Activated CD4-positive, alpha-beta T cell treated with anti-CD3 and anti-CD28 coated beads, Interleukin-2, amount 10 ng/mL, durations not matched to agents 7 days and 5 days (primary cell): ENCODE measurements at places on chromosomes 6 and 20. TPM values are rescaled to one million over a fixed set of nuclear protein-coding genes. Genes with fewer than 3 reads are reported as not detected.

DNA sequence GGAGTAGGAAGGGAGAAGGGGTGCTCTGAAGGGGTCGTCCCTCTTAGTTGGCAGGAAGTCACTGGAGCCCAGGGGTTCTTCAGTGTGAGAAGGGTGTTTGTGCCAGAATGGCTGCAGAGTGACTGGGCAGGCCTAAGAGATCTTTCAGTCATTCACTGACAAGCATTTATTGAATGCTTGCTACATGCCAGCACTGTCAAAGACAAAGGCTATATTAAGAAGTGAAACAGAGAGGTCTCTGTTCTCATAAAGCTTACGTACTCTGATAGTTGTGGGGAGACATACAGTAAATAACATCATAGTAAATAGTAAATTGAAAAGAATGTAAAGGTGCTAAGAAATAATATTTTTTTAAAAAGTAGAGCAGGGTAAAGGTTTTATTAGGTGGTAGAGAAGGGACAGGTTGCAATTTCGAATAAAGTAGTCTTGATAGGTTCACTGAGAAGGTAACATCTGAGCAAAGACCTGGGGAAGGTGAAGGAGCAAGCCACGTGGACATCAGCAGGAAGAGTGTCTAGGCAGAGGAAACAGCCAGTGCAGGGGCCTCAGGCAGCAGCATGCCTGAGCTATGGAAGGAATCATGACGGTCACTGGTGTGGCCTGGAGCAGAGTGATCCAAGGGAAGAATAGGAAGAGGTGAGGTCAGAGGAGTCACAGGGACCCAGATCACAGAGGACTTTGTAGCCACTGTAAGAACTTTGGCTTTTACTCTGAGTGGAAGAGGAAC lies 36.3 kb upstream of the RNF8 start:
- no peak overlapping the region for H3K27ac ChIP-seq
- peaks cover 26% of the 10 kb centered on the region for H3K36me3 ChIP-seq
- peaks cover 8% of the 10 kb centered on the region for H3K4me1 ChIP-seq
- no peaks in the 10 kb centered on the region for H3K27me3 ChIP-seq
- no peak for DNase-seq

DNA sequence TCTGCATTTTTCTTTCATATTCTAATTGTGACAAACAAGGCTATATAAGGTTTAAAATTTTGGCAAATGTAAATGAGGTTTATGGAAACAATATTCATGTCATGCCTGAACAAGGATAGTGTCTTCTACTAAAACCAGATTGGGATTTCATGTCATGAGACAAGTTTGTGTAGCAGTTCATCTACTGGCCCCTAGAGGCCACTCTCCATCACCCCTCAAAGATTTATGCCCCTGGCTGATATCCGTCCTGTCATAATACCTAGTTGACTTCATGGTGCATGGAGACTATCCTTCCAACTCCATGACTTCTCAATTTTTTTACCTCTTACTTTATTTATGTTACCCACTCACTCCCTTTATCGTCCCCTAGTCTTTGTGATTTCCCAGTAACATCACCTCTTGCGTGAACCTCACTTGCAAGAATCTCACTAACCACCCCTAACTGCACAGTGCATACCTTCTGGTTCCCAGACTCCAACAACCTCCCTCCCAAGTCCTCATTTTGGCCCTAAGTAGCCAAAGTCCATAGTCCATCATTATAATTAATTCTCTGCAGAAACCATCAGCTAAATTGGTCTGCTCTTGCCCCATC lies 179.8 kb downstream of the TASP1 start:
- no peak overlapping the region for H3K27ac ChIP-seq
- peak; percentile 16 for DNase-seq
- no peaks in the 10 kb centered on the region for H3K27me3 ChIP-seq
- H3K4me3 ChIP-seq, result no peak overlapping the region
- no peaks in the 10 kb centered on the region for H3K4me1 ChIP-seq

- no peaks in the 10 kb centered on the region for H3K4me1 ChIP-seq
- H3K36me3 ChIP-seq, result no peaks in the 10 kb centered on the region
- DNase-seq, result no peak
- H3K27ac ChIP-seq, result no peak overlapping the region
Measured at GRCh38 chr6:3797231-3798054, 45.9 kb upstream of the PXDC1 start.

DNA sequence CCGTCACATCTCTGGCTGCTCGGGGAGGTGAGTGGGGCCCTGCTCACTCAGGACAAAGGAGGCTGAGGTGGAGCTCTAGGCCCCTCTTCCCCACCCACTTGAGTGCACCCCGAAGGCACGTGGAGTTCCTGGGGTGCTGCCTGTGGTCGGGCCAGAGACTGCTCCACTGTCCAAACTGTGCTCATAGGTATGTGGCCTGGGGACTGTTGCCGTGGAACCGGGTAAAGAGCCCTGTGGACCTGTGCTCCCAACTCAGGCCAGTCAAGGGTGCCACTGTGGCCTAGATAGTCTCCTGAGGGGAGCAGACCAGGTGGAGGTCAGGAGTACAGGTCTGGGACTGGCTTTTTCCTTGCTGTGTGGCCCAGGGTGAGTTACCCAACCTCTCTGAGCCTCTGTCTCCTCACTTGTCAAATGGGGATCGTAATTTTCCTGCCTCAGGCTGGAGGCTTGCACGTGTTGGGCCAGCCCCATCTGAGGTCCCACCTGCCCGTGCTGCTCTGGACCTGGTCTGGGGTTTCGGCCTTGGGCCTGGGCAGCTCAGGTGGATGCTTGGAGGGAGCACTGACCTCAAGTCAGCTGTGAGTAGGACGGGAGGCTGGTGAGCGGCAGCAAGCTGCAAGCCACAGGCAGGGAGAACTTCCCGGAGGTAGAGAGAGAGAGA lies 12.4 kb upstream of the NPBWR2 start:
- peak overlapping the region; percentile 76 for H3K27ac ChIP-seq
- DNase-seq, result no peak
- peaks cover 9% of the 10 kb centered on the region for H3K4me1 ChIP-seq

GRCh38 chr6:36913082-36913481 lies 27.3 kb downstream of the C6orf89 start:
- H3K4me3 ChIP-seq, result peak overlapping the region; percentile 71
- H3K27ac ChIP-seq, result peak overlapping the region; percentile 90
- peaks cover 61% of the 10 kb centered on the region for H3K4me1 ChIP-seq
- no peaks in the 10 kb centered on the region for H3K27me3 ChIP-seq
- DNase-seq, result no peak
- peaks cover 51% of the 10 kb centered on the region for H3K36me3 ChIP-seq

DNA sequence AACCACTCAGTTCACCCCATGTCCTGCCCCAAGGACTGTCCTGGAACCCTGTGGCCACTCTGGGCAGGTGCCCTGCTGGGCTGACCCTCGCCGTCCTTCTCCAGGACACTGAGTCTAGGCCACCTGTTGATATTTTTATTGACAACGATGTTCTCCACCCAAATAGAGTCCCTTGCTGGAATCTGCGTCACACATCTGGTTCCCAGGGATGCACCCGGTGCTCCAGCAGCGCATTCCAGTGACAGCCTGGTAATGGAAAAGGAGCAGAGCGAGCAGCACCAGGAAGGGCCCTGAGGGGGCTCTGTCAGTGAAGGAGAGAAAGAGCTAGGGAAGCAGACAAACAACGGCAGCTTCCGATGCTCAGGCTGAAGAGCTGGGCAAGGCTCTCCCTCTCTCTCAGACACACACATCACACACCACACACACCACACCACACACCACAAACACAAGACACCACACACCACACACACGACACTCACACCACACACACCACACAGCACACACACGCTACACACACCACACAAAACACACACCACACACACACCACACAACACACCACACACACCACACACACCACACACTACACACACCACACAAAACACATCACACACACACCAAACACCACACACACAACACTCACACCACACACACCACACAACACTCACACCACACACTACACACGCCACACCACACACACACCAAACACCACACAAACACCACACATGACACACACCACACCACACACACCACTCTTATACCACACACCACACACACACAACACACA lies 117.9 kb upstream of the THBS2 start:
- H3K27me3 ChIP-seq, result no peaks in the 10 kb centered on the region
- no peak overlapping the region for H3K27ac ChIP-seq
- H3K4me1 ChIP-seq, result no peaks in the 10 kb centered on the region

DNA sequence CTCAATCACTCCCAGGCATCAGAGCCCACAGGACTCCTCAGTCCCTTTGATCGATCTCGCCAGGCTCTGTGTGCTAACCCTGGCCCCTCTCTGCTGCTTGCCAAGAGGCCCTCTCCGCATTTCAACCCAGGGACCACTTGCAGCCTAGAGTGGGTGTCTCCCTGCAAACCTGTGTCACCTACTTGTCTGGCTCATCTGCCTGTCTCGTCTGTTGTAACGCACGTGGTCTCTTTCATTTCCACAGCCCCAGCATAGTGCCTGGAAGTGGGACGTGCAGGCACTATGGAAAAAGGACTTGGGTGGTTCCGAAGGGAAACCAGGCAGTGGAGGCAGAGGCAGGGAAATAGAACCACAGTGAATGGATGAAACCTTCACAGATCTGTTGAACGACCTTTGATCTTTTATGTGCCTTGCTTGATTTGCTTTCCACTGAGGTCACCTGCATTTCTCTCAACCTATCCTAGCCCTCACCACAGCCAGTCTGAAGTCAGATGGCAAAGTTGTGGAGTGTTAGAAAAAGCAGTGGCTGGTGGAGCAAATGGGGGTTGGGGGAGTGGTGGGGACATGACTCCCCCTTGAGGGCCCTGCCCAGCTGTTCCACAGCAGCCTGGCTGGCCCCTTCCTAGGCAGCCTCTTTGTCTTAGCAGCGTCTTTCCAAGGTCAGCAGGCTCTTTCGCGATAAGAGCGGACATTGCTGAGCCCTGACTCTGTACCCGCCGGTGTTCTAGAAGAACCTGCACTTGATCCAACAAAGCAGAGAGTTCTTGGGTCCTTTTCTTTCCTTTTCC lies 55.8 kb upstream of the TAGAP start:
- no peaks in the 10 kb centered on the region for H3K27me3 ChIP-seq
- no peak for DNase-seq
- H3K4me3 ChIP-seq, result no peak overlapping the region
- H3K36me3 ChIP-seq, result no peaks in the 10 kb centered on the region
- peak overlapping the region; percentile 20 for H3K27ac ChIP-seq

- peak; percentile 55 for DNase-seq
- H3K27ac ChIP-seq, result no peak overlapping the region
- peaks cover 37% of the 10 kb centered on the region for H3K27me3 ChIP-seq
- H3K4me3 ChIP-seq, result no peak overlapping the region
Measured at GRCh38 chr6:3748208-3749066, 3.1 kb downstream of the PXDC1 start.

- H3K36me3 ChIP-seq, result no peaks in the 10 kb centered on the region
- H3K27me3 ChIP-seq, result no peaks in the 10 kb centered on the region
- H3K4me3 ChIP-seq, result no peak overlapping the region
- H3K4me1 ChIP-seq, result no peaks in the 10 kb centered on the region
- no peak for DNase-seq
Measured at GRCh38 chr6:89489078-89489477, 56.1 kb downstream of the ANKRD6 start.

GRCh38 chr20:3129094-3129493 lies 30.6 kb downstream of the FASTKD5 start:
- no peak overlapping the region for H3K27ac ChIP-seq
- H3K36me3 ChIP-seq, result peaks cover 19% of the 10 kb centered on the region
- no peak overlapping the region for H3K4me3 ChIP-seq
- H3K4me1 ChIP-seq, result peaks cover 2% of the 10 kb centered on the region
- H3K27me3 ChIP-seq, result no peaks in the 10 kb centered on the region
- no peak for DNase-seq

Gene LGSN
- not detected for total RNA-seq

Gene ECT2L
- not detected for total RNA-seq

Gene COL21A1
- not detected for total RNA-seq

Gene NR2E1
- total RNA-seq, result not detected
